GM18507 (cell line): ENCODE measurements at places on chromosomes 6 and 20.

- no peak for DNase-seq
These were observed 117.9 kb upstream of the AKAP12 start for GRCh38 chr6:151121900-151122299.

DNA sequence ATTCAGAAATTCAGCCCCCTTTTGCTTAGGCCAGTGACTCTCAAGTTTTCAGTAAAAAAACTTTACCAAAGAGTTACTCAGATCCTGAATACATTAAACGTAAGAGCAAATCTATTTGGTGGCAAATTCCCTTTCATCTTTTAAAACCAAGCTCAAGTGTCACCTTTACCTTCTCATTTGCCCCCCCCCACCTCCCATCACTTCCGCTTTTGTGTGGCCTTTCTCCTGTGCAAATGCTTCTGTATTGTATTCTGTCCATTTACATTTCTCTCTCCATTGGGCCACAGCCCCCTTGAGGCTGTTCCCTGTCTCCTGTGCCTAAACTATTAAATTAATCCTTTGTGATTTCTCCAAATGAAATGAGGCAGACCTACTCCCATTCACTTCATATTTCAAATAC, 1.9 kb downstream of the NOL7 start:
- no peak for DNase-seq

DNA sequence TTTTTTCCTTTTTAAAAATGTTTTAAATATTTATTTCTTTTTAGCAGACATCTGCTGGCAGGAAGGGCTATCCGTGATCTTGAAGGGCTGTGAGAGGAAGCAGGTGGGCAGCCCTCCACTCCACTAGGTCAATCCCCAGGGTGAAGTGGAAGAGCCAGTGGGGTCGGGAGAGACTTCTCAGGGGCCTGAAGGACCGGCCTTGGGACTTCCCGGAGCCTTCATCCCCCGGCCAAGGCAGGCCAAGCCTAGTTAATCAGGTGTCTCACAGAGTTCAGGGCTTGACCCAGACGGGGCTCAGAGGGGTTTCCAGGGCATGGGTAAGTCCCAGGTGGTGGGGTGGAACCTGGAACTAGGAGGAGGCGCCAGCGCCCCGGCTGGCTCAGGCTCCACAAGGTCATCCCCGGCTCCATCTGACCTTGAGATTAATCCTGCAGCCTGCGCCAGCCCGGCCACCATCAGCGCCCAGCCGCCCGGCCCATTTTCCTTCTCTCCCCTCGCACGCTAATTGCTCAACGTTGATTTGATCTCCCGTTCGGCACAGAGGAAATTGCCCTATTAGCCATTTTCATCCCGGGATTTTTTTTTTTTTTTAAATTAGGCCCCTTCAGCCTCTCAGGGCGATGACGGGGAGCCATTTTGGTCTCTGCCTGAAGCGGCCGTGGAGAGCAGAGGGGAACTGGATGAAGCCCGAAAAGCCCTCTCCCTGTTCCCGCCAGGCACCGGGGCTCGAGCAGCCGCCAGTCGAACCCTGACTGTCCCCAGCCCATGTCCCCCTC, 44.4 kb downstream of the MDFI start:
- DNase-seq = no peak

- no peak for DNase-seq
These were observed 1.4 kb upstream of the ARMC12 start for GRCh38 chr6:35735452-35735851.

DNA sequence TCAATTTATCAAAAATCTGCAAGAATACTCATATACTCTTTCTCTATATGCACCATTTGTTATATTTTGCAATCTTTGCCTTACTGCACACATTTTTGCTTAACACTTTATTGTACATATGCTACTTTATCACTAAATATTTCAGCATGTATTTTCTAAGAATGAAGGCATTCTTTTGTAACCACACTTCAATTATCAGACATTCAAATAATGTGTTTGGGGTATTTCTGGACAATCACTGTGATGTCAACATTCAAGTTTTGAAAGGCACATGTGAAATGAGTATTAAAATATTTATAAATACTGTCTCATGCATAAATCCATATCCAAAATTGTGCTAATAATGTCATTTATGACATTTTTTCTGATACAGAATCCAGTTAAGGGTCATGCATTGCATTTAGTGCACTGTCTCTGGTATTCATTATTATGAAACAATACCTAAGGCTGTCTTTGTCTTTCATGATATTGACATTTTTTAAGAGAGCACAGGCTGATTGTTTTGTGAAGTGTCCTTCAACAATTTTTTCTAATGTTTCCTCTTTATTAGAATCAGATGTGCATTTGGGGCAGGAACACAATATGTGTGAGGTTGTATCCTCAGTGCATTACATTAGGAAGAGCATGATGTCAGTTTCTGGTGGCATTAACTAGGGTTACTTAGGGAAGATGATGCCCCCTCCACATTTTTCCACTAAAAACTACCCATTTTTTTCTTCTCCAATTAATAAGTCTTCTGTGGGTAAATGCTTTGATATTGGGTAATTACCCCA, 105.7 kb downstream of the MTFR2 start:
- DNase-seq = no peak

DNA sequence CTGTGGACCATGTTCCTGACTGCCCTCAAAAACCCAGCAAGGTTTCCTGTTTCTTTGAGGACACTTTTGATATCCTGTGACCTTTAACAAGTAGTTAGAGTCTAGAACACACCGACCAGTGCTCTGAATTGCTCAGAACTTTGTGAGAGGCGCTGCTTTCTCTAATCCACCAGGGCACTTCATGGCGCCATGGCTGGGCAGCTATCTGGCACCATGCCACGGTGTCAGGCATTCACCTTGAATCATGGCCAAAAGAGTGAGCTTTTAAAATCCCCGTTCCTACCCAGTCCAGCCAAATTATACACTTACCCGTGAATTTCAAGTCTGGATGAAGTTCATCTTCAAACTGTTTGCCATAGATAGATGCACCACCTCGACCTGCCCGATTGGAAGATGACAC, 17.0 kb upstream of the CPNE5 start:
- DNase-seq = no peak

- DNase-seq = no peak
These were observed 775 bp downstream of the PIGU start for GRCh38 chr20:34675993-34676641.

DNA sequence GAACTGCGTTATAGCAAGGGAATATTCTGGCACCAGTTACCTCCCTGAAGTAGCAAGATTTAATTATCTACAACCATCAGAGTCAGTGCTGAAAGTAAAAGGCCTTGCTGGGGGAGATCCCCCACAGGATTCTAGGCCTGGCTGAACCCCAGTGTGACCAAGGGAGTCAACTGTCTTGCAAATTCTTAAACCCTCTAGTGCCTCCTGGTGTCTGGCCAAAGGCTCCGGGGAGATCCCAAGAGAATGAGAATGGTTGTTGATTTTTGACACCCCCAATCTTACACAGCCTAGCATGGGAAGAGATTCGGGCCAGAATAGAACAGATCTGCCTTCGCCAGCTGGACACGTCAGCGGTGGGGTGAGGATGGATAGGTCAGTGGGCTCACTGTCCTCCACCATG, 179.4 kb downstream of the ERMARD start:
- DNase-seq = no peak

- no peak for DNase-seq
These were observed 208.1 kb downstream of the TINAG start for GRCh38 chr6:54516321-54516720.

DNA sequence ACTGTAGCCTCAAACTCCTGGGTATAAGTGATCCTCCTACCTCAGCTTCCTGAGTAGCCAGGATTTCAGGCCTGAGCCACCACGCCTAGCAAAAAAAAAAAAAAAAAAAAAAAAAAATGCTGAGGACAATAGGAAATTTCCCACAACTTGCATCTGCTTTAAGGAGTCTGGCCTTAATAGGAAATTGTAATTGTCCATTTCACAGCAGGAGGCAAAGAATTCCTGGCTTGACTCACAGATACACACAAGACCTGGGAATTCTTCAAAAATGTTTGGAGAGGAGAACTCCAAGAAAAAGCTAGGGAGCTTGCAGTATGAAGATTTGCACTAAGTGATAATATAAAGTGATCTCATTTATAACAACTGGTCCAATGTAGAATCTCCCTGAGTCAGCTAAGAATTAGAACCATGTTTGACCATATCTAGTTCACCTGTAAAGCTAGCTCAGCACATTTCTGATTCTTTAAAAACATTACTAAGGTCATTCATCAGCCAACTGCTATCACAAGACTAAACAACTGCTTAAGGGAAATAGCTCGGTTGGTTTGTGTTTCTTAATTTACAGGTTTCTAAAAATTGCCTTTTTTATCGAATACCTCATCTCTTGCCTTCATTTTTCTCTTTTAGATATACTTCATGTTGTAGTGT, 80.2 kb upstream of the SLC2A12 start:
- DNase-seq = no peak

DNA sequence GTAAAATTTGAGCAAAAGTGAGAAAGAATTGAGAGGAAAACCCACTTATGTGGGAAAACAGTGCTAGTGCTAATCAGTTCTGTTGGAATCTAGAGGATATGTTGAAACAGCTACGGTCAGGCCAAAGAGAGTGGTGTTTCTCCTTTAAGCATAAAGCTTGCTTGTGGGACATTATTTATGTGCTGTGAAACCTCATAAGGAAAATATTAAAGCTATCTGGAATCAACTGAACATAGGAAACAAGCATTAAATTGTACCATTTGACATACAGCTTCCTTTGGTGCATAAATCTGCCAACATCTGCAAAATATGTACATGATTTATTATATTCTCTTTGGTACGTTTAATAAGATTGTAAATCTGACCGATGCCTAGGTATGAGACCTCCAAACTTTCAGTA, 182.5 kb upstream of the PDE10A start:
- DNase-seq = no peak

DNA sequence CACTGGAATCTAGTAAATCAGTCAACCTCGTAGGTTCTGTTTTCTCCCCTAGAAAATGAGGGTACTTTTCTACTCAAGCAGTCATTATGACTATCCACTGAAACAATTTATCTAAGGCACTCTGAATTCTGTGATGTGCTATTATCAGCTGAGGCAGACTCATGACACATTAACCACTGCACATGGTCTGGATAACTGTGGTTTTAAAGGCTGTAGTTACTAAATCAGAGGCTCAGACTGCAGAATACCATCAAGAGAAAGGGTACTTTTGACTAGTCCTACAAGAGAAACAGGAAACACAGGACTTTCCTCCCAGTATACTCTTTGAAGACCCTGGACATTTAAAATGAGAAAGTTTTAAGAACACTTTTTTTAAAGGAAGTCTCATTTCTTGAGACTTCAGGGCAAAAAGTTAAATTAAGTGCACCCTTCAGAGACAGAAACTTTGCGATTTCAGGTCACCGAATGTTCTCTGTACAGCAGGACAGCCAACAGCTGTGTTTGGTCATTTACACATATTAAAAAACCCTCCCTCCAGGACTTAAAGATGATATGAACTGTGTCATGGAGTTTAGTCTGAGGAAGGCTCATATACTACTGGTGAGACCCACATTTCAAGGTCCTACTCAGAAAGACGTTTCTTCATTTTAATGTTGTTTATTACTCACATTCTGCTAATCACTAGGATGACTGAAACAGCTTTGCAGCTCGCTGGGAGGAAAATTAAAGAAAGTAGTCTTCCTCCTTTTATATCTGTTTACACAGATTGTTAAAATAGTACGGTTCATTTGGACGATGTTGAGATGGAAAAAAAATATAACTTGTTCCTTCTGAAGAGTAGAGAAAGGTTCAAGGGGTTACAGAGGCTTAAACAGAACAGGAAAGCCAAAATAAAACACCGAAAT, 19.9 kb downstream of the ATXN1 start:
- DNase-seq = no peak
